NCI-H226 (cell line): ENCODE measurements at places on chromosomes 16 and 17.

DNA sequence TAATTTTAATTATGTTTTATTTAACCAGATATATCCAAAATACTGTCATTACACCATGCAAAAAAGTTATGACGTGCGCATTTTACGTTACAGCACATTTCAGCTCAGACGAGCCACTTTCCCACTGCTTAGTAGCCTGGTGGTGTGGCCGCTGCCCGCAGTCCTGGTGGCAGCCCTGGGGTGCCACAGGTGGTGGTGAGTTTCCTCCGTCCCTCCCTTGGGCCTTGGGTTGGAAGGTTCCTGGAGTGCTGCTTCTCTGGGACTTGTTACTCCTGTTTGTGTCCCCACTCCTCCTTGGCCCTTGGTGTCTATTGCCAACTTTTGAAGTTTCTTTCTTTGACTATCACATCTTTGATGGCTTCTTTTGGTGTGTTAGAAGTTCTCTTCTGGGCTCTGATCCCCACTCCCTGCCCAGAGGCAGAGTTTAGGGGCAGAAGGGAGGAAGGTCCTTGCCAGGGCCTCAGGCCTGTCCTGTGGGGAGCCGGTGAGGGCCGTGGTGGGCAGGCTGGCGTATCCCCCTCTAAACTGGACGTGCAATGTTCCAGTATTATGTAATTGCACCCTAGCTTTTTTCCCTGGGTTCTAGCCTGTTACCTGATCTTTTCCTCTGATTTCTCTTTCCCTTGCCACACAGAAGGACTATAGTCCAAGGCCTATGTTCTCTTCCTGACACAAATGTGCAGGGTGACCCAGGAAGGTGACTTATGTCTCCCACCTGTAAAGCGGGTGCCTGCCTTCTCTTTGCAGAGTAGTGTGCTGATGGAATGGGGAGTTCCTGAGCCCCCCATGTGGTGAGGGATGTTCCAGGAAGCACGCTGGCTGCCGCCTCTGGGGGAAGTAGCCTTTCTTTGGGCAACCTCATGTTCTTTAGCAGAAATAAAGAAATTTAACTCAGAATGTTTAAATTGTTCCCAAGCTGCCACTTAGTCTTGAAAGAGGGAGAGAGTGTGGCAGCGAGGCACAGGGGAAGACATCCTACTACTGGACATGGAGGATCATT, 8.4 kb downstream of the MPRIP start:
- no peak for DNase-seq

GRCh38 chr17:81631482-81631881, 5.4 kb downstream of the NPLOC4 start:
- DNase-seq = no peak

- no peak for DNase-seq
These were observed 619.3 kb downstream of the TP53TG3F start for GRCh38 chr16:34078691-34079090.

DNA sequence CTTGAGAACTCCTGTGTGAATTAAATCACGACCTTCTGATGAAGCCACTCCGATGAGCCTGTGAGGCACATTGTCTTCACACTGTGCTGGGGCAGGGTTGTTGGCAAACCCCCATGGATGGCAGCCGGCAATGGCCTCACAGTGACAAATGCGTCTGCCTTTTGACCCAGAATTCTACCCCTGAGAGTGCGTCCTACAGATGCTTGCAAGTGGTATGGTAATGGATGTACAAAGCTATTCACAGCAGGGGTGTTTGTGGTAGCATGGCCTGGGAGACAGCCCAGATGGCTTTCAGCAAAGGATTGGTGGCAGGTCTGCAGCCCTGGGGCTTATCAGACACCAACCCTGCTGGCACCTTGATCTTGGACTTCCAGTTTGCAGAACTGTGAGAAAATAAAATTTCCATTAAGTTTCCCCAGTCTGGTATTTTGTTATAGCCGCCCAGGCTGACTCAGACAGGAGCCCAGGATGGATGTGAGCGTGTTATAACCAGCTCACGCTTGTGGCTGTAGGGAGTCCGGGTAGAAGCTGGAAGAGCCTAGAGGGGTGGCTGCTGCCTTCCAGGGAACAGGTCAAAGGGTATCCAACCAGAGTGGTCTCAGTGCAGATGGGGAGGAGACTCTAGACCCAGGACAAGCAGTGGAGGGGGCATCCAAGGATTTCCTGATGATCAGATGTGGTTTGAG, 10.1 kb downstream of the AFMID start:
- DNase-seq = no peak

DNA sequence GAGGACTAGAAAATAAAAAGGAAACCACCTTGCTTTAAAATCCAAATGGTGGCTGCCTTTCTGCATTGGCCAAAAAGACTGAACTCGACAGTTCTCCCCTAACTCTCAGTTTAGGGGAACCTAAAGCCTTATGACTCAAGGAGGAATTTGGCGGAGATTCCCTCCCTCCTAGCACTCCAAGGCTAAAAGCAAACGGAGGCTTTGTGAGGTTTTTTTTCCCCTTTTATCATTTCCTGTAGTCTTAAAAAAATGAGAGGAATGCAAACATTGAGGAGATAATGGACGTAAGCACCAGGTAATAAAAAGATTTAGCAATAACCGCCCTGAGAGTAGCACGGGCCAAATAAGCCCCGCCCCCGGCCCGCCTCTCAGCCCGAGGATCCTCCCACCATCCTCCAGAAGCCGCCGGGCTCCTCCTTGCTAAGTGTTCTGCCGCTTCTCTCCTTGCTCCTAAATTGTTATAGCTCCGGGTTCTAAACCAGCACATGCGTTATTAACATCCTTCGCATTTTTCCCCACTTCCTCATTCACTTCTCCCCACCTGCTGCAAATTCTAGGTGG, 5.8 kb upstream of the KIFC3 start:
- peak; percentile 98 for DNase-seq

- DNase-seq = no peak
These were observed 1.7 kb upstream of the CES5A start for GRCh38 chr16:55876854-55877253.

- DNase-seq = no peak
These were observed 19.9 kb downstream of the GAS7 start for GRCh38 chr17:10178506-10178991.

DNA sequence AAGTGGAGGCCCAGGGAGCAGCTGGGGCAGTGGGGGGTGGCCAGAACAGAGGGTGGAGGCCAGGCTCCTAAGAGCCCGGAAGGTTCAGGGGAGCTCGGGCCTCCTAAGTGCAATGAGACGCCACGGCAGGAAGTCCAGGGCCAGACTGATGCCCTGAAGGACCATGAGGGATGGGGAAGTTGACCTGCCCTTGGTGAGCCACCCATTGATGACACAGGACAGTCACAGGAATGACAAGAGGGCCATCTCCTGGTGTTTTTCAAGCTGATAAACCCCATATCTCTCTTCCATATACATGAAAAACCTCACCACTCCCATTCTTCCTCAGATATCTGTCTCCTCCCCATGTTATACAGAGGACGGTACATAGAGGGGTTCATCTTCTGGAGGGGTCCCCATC, 5.8 kb upstream of the MRPL58 start:
- DNase-seq = no peak

DNA sequence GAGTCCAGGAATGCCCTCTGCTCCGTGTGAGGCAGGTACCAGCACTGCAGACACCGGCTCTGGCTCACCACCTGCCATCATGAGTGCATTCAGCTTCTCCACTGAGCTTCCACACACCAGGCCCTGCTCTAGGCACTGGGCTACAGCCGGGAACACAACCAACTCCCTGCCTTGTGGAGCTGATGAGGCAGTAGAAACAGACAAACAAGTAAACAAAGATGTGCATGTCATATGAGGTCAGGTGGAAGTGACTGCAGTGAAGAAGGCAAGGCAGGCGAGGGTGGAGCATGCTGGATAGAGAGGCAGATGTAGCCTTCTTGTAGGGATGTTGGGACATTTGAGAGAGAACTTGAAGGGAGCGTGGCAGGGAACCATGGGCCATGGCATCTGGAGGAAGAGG, 5.0 kb downstream of the NLRC5 start:
- no peak for DNase-seq

DNA sequence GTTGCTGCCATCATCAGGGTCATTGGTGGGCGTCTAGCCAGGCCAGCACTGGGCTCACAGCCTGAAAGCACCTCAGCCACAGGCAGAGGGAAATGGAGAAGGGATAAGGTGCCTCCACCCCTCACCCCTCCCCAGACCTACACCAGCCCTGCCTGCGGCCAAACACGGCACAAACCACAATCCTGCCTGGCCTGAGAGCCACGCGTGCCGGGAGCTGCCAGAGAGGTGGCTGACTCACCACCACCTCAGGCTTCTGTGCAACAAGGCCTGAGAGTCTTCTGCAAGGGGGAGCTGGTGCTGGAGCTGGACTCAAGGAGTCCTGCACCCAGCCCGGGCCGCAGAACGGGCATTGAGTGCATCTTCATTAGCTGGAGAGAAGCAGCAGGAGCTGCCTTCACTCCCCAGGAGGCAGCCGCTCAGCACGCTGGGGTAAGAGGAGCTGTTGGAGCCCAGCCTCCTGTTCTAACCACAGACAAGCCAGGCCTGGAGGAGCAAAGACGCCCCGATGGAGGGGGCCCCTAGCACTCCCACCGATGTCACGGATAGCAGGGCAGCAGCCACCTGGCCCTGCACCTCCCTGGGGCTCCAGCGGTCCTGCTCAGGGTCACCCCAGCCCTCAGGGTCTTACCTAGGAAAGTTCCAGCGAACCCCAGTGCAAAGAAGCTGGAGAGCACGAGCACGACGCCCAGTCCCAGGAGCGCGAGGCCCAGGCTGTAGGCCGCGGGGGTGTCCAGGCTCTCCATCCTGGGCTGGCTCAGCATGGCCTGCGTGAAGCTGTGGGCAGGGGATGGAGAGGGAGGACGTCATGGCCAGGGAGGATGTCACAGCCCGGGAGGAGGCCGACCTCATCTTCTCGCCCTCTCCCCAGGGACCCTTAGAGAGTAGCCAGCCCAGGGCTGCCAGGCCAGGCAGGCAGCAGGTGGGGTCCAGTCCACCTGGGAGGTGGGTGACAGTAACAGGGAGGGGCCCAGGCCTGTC, 16.0 kb upstream of the RASD1 start:
- peak; percentile 98 for DNase-seq

DNA sequence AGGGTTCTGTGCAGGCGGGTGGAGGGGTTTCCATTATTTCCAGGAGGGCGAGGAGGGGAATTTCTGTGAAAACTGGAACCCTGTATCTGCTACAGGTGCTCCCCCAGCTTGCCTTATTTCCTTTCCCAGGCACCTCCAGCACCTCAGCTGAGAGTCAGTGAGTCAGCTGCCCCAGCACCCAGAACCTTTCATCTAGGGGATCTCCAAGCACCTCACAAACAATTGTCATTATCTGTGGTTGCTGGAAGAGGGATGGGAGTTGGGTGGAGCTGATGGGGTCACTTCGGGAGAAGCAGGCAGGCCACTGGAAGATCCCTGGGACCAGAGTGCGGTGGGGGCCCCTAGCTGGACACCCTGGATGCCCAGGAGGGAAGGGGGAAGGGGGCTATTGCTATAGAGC, 10.0 kb upstream of the CLUH start:
- no peak for DNase-seq

- peak; percentile 71 for DNase-seq
These were observed 54.9 kb downstream of the RGS9 start for GRCh38 chr17:65191811-65192740.

DNA sequence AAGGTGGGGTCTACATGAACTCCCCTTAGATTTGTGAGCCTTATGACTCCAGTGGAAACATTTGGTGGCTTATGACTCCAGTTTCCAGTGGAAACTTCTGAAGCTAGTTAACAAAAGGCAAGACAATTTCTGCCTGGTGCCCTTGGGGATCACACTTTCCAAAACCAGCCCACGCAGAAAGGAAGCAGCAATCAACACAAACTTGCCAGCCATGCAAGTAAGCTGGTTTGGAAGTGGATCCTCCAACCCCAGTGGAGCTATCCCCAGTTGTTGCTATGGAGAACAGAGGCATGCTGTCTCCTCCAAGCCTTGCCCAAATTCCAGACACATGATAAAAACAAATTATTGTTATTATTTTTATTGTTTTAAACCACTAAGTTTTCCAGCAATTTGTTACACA, 130.9 kb downstream of the CDH11 start:
- no peak for DNase-seq

DNA sequence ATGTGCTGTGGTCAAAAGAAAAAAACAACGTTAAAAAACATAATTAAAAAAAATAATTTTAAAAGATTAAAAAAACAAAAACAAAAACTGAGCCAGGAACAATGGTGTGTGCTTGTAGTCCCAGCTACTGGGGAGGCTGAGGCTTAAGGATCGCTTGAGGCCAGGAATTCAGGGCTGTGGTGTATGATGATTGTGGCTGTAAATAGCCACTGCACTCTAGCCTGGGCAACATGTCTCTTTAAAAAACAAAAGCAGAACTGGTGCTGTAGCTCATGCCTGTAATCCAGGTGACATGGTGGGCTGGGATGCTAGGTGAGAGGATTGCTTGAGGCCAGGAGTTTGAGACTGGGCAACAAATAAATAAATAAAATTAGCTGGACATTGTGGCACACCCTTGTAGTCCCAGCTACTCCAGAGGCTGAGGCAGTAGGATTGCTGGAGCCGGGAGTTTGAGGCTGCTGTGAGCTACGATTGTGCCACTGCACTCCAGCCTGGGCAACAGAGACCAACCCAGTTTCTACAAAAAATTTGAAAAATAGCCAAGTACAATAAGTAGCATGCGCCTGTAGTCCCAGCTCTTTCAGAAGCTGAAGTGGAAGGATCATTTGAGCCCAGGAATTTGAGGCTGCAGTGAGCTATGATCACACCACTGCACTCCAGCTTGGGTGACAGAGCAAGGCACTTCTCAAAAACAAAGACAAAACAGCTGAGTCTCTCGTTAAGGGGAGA, 43.6 kb downstream of the NFATC3 start:
- no peak for DNase-seq

DNA sequence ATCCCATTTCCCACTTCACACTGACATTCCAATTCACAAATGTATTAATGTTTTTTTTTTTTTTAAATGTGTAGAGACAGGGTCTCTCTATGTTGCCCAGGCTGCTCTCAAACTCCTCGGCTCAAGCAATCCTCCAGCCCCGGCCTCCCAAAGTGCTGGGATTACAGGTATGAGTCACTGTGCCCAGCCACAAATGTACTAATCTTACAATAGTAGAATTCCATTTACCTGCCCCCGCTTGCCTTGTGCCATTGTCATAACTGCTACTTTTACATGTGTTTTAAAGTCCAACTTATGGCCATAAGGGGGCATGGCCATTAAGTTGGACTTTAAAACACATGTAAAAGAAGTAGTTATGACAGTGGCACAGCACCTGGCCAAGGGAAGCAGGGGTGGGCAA, 4.6 kb downstream of the MMP28 start:
- peak; percentile 18 for DNase-seq

- no peak for DNase-seq
These were observed 175.7 kb upstream of the ZKSCAN2 start for GRCh38 chr16:25433388-25433787.
